ENCODE measurements at places on chromosomes 5 and 9. TPM values are rescaled to one million over a fixed set of nuclear protein-coding genes. Genes with fewer than 3 reads are reported as not detected.

Gene POLR3G
- 34.8 TPM for total RNA-seq

Gene KCNN2
- not detected for total RNA-seq

Gene P4HA2
- total RNA-seq, result 19.6 TPM

Gene CCDC69
- 18.4 TPM for total RNA-seq

Gene NUTM2G
- total RNA-seq, result not detected

Measured in HT1080 (cell line).